ENCODE measurements at places on chromosomes 3 and 15.

DNA sequence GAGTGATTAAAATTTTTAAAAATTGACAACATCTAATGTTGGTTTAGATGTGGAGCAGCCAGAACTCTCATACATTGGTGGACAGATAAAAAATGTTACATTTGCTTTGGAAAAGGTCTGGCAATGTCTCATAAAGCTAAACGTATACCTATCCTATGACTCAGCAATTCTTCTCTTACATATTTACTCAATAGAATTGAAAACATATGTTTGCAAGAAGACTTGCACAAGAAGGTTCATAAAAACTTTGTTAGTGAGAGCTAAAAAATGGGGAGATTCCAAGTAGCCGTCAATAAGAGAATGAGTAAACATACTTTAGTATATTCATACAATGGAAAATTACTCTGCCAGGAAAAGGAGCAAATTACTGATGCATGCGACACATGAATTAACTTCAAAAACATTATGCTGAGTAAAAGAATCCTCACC, 30.0 kb downstream of the MASP1 start:
- DNase-seq: no peak

- no peak for DNase-seq
Observed at GRCh38 chr3:195774917-195775316, 36.8 kb downstream of the MUC4 start.

DNA sequence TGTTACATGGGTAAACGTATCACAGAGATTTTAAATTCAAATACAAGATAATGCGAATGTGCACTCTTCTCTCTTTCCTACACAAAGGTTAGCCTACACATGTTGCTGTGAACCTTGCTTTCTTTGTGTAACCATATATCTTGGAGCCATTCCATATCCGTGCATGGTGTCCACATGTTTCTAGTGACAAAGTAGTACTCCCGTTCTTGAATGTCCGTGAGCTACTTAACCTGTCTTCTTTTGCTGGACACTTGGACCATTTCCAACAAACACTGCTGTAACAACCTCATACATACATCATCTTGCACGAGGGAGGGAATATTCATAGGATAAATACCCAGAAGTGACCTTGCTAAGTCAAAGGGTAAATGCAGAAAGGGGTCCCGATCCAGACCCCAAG, 75.0 kb downstream of the STRIT1 start:
- DNase-seq: no peak

- DNase-seq: no peak
Observed at GRCh38 chr3:134092208-134092701, 62.5 kb upstream of the SLCO2A1 start.

DNA sequence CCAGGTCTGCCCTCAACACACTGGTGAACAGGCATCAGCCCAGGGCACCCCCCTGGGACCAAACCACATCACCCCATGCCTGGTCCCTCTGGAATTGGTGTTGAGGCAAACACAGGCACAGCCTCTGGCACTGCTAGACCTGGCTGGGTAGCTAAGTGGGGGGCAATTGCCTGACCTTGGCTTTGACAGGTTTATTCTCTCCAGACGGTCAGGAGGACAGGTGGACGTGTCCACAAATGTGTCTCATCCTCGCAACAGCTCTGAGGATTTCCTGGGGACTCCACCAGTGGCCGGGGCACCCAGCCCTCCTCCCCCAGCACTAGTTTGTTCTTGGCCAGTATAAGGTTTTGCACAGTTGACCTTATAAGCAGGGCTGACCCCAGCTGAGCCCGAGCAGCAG, 31.3 kb downstream of the TKT start:
- no peak for DNase-seq

- DNase-seq: no peak
Observed at GRCh38 chr3:164524201-164524600, 554.1 kb downstream of the SI start.

DNA sequence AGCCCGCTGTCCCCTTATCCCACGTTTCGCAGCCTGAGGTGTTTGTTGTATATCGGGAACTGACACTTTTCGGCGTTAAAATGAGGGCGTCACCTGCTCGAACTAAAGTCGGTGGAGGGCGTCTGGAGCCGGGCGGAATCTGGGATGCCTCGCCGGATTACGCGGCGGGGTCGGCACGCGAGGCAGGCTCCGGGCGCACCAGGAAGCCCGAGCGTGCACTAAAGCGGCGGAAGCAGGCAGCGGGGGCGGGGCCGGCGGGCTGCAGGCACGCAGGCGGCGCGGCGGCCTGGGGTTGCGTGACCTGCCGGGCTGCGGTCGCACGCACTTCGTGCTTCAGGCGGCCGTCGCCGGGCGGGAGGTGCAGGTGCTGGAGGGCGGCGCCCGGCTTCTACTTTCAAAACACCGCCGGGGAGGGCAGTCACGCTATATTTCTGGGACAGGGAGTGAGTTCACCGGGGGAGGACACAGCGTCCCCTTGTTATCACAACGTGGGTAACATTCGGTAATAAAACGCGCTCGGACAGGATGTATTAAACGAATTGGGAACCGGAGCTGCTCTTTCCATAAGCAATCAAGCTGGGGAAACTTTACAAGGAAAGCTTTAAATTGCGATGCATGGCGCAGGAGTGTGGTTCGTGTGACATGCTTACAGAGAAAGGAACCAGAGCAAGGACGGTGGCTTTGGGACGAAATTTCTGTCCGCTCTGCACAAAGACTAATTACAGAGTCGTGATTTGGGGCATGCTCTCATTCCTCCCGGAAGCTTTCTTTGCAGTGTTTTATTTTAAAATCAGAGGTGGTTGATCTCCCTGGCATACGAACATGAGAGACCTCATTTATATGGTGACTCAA, 9.1 kb upstream of the LEKR1 start:
- DNase-seq: peak; percentile 93

DNA sequence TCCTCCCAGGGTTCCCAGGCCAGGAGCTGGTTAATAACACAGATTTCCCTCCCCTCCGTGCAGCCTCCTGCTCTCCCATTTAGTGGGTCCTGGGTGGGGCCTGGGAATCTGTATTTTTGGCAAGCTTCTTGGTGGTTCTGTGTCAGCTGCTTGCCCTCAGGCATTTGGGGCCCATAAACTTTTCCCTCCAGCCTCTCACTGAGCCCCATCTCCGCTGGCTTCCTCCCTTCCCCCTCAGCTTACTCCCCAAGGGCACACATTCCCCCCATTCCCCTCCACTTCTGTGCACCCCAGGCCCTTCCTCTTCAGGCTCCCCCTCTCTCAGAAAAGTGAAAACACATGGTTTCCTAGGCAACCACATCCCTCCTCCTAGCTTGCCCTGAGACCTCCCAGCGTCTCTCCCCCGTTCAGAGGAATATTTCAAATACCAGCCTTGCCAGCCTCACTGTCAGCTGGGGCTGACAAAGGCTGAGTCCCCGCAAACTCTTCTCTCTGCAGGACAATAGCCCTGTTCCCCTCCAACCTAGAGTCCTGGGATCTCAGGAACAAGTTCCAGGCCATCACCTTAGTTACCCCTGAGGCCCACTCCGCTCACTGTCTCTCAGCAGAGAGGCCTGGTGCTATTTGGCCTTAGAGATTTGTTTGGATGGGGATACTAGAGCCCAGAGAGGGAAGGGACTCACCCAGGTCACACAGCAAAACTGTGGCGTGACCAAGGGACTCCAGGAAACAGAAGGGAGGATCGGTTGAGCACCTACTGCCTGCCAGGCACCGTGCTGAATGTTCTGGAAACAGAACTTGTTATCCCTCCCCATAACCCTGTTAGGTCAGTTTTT, 44.6 kb upstream of the SMAD6 start:
- no peak for DNase-seq

DNA sequence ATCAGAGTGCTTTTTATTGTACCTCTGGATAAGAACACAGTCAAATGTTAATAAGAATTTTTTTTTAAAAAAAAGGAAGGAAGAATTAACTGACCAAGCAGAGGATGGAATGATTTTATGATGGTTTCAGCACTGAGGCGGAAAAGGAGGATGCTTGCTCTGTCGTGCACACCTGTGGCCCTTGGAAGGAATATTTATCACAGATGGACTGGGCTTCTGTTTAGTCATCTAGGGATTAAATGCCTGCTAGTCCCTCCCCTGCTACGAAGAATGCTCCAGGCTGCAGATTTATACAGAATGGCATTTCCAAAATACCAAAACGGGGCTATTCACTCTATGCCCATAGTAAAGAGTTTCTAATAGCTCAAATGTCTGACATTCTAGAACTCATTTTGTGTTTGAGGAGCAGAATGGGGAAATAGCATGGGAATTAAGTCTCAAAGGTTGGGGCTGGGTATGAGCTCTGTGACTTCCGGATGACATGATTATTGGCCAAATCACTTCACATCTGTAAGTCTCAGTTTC, 92.8 kb upstream of the BCL6 start:
- no peak for DNase-seq

- DNase-seq: no peak
Observed at GRCh38 chr15:60520013-60520824, 41.3 kb upstream of the ICE2 start.

- no peak for DNase-seq
Observed at GRCh38 chr3:30548600-30548999, 57.8 kb upstream of the TGFBR2 start.

DNA sequence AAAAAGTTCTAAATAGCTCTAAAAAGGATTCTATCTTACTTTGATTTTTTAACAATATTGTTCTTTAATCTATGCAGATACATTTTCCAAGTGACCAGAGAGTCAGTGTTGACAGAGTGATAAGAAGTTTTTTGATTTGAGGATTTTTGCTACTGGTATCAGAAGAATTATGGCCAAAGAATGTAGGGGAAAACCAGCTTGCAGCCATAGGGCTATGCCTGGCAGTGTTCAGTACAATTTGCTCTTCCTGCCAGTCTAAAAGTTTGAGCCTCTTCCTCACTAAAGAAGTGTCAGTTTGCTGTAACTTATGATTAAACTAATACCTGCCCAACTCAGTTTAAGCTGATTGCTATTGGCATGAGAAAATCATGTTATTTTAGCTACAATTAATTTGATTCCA, 35.3 kb upstream of the FSIP1 start:
- no peak for DNase-seq

GRCh38 chr3:28449398-28449797, 100.8 kb upstream of the AZI2 start:
- no peak for DNase-seq

DNA sequence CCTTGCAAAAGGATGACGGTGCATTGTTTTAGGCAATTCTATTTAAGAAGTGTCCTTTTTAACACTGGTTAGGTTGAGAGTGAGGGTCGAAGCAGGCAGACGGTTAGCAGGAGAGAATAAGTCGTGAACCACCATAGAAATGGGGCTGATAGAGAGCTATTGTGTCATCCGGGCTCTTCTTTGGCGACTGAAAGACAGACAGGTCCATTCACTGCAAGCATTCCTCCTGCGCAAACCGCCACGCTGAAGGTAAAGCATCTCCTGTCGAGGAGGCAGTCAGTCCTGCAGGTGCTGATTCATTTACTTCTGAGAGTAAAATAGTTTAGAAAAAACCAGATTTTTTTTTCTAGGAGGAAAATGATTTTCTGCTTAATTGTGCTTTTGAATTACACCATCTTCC, 1002.8 kb upstream of the NR2F2 start:
- no peak for DNase-seq

GRCh38 chr3:63795438-63795837, 23.7 kb upstream of the C3orf49 start:
- no peak for DNase-seq

DNA sequence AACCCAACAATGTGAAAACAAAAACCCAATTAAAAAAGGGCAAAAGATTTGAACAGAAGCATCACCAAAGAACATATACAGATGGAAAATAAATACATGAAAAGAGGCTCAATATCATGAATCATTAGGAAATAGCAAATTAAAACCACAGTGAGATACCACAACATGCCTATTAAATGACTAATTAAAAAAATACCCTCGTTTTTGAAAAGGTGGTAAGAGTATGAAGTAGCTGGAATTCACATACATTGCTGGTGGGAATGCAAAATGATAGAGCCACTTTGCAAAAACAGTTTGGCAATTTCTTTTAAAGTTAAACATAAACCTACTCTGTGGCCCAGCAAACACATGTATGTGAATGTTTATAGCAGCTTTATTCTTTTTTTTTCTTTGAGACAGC, 75.8 kb downstream of the B3GNT5 start:
- no peak for DNase-seq

DNA sequence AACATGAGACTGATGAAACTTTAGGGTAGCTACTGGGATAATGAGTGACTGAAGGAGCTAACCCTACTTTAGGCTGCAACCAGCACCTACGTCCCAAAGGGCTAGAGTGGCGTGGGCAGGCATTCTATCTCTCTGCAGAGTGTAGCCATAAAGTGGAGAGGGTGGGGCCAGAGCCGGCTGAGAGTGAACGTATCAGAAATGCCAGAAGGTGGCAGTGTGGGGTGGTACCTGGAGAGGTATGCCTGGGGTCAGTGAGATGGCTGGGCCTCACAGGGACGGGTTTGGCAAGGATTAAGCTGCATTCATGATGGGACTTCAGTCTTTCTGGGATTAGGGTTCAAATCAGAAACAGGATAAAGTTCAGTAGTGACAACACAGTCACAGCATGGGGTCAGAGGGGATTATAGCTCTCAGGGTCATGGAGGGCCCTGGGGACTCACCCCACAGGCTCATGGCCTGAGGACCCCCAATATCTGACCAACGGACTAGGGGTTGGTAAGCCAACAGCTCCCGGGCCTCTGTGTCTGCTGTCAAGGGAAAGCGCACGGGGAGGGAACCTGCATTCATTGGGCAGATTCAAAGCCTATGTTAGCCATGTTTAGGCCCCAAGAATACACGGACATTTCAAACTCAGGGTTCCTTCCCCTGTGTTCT, 86.5 kb upstream of the FOXB1 start:
- peak; percentile 18 for DNase-seq

- DNase-seq: no peak
Observed at GRCh38 chr3:186883686-186884058, 41.2 kb downstream of the ADIPOQ start.

- DNase-seq: no peak
Observed at GRCh38 chr3:184715943-184716621, 4.2 kb upstream of the MAGEF1 start.

- no peak for DNase-seq
Observed at GRCh38 chr15:70437882-70438451, 325.4 kb downstream of the UACA start.

- no peak for DNase-seq
Observed at GRCh38 chr3:29318251-29318650, 37.4 kb downstream of the RBMS3 start.

DNA sequence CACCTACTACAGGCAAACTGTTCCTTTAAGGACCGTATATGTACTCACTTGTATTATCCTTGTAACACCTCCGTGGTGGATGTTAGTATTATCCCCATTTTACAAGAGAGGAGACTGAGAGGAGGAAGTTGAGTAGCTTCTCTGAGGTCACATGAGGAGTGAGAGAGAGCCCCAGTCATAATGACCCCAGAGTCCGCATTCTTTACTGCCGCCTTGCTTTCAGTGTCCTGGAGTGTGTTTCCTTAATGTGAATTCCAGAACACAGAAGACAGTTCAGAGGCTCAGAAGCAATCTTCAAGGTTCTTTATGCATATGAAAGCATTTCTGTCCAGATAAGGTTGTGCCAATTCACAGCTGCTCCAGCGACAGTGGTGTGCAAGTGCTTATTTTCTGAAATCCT, 199.2 kb downstream of the CACNA2D3 start:
- no peak for DNase-seq

- DNase-seq: no peak
Observed at GRCh38 chr3:152121270-152121636, 147.5 kb upstream of the MBNL1 start.

GRCh38 chr3:29936054-29936453, 655.2 kb downstream of the RBMS3 start:
- DNase-seq: no peak
